ENCODE measurements at places on chromosomes 2 and 18. TPM values are rescaled to one million over a fixed set of nuclear protein-coding genes. Genes with fewer than 3 reads are reported as not detected.

The FIGN gene
- 19.3 TPM for total RNA-seq

The ZNF385B gene
- total RNA-seq = 5.5 TPM

DNA sequence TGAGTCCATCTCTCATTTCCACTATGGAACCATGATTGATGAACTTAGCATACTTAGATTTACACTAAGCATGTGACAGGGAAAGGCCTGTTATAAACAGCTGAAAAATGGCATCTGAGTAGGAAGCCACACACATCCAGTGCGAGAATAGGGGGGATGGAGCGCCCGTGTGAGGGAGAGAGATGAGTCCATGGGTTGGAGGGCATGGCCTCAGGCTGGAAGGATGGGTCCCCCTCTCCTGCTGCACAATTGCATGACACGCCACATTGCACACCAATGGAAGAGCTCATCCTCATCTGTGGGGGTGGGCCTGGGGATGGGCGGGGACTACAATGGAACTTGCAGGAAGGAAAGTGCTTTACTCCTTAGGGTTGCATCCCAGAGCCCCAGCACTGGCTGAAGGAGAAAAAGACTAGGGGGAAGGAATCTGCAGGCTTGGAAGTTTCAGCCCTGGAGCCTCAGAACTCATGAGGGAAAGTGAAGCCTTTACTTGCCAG is 46.4 kb upstream of the CXCR4 start:
- no peak overlapping the region for H3K4me3 ChIP-seq
- H3K27ac ChIP-seq = no peak overlapping the region
- no peak for DNase-seq
- no peaks in the 10 kb centered on the region for H3K27me3 ChIP-seq

- H3K27ac ChIP-seq = peak overlapping the region; percentile 86
- peaks cover 26% of the 10 kb centered on the region for H3K4me1 ChIP-seq
- no peaks in the 10 kb centered on the region for H3K36me3 ChIP-seq
- peak overlapping the region; percentile 69 for H3K4me3 ChIP-seq
- H3K27me3 ChIP-seq = no peaks in the 10 kb centered on the region
These were observed 3.0 kb downstream of the CNNM4 start for GRCh38 chr2:96763511-96764252.

GRCh38 chr18:59799383-59800015 is 100.3 kb upstream of the PMAIP1 start:
- H3K27me3 ChIP-seq = no peaks in the 10 kb centered on the region
- no peaks in the 10 kb centered on the region for H3K4me1 ChIP-seq
- H3K4me3 ChIP-seq = no peak overlapping the region
- no peak overlapping the region for H3K27ac ChIP-seq

DNA sequence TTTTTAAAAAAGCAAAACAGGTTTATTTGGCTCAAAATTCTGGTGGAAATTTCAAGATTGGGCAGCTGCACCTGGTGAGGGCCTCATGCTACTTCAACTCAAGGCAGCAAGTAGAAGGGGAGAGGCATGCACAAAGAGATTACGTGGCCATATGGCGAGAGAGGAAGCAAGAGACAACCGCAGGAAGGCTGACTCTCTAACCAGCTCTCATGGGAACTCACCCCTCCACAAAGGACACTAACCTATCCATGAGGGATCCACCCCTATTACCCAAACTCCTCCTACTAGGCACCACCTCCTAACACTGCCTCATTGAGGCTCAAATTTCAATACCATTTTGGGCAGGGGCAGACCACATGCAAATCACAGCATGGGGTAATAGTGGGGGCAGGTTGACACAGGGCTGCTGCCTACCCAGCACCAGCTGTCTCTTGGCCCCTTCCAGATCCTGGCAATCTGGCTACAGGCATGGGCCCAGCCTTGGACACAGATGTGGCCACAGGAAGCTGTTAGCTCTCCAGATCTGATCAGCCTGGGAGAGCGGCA is 2.0 kb upstream of the CAPN10 start:
- H3K27ac ChIP-seq = peak overlapping the region; percentile 29
- H3K4me1 ChIP-seq = peaks cover 26% of the 10 kb centered on the region
- no peaks in the 10 kb centered on the region for H3K27me3 ChIP-seq
- H3K4me3 ChIP-seq = peak overlapping the region; percentile 93
- DNase-seq = no peak

GRCh38 chr2:207772844-207773205 is 3.1 kb upstream of the FZD5 start:
- no peak for DNase-seq
- H3K27me3 ChIP-seq = no peaks in the 10 kb centered on the region

DNA sequence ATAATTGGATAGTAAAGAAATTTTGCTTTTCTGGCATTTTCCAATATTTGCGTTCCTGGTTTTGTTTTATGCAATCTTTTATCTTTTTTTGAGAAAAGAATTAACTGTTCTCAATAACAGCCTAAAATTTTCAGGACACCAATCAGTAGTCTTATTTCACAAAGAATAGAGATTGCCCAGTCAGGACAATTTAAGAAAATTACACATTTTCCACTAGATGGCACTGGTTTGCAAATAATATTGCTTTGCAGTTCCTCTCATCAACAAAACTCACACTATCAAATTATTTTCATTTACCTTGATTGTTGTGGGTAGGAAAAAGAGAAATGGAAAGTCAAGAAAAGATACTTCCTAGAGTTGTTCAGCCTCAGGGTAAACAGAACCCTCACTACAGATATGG is 2.4 kb upstream of the RBM45 start:
- no peaks in the 10 kb centered on the region for H3K27me3 ChIP-seq
- no peak overlapping the region for H3K4me3 ChIP-seq
- peaks cover 9% of the 10 kb centered on the region for H3K4me1 ChIP-seq
- H3K36me3 ChIP-seq = no peaks in the 10 kb centered on the region
- DNase-seq = no peak

DNA sequence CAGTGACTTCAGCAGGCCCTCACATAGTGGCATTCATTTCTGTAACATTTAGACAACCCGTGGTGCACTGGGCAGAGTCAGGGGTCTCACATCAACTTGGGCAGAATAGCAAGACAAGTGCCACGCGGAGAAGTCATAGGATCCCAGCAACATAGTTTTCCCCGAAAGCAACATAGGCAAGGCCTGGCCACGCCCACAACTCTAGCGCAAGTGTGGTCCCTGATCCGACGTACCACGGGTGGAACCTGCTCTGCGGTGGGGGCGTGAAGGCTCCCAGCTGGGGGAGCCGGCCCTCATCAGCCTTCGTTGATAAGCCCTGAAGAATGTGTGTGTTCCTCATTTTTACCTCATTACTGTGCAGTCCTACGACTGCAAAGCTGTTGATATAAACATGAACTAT is 261.2 kb downstream of the EIPR1 start:
- no peaks in the 10 kb centered on the region for H3K27me3 ChIP-seq
- no peaks in the 10 kb centered on the region for H3K36me3 ChIP-seq
- DNase-seq = no peak

DNA sequence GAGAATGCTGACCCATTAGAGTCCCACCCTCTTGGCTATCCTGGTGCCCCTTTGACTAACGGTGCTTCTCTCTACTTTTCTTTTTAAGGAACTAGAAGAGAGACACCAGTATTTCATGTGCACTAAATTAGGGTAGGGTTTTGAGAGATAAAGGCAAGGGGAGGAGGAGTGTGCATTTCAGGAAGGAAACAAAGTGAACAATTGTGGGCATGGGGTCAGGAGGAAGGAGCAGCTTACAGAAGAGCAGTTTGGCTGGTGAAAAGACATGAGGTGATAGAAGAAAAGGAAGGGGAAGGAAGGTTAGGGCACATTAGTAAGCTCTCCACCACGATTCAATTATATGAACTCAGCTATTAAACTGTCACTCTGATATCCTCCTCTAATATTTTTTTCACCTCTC is 105.8 kb upstream of the CTAGE1 start:
- peaks cover 7% of the 10 kb centered on the region for H3K27me3 ChIP-seq
- no peak for DNase-seq
- no peaks in the 10 kb centered on the region for H3K4me1 ChIP-seq
- no peak overlapping the region for H3K27ac ChIP-seq

DNA sequence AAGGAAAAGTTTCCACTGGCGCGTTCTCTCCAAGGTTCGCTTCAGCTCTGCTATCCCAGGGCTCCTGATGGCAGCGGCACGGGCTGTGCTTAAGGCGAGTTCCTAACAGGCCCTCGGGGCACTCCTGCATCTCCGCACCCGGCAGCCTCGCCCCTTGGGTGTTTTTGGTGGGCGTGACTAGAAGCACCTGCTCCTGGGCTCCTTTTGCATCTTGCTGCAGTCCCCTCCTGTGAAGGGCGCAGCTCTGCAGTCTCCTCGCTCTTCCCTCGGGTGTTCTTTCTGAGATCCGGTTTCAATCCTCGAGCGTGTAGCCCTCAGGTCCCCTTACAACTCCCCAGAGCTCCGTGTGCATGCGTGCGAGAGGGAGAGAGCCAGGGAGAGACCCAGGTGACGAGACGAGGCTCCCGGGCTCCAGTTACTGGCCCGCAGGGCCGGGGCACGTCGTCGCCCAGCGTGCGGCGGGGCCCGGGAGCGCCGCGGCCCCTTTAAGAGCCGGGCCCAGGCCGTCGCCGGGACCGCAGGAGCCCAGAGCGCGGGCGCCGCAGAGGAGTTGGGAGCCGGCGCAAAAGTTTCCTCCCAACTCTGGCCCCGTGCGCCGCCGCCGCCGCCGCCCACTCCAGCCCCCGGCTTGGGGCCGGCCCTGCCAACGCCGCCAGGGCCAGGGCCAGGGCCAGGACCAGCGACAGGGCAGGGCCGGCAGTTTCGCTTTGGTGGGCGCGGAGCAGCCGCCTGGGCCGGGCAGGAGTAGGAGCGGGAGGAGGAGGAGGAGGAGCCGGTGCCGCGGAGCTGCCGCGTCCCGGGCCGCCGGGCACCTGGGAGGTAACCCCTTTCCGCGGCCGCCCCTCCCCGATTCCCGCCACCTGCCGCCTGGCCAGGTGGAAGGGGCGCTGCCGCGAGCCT is at the start of gene PARD3B:
PARD3B (plus strand) TSS at position 515 of the 900 bp plus-strand sequence. CDS start 525 bp downstream, outside the sequence.
- peak; percentile 53 for DNase-seq
- peaks cover 35% of the 10 kb centered on the region for H3K4me1 ChIP-seq
- peak within 1 kb of the TSS; percentile 88 for H3K4me3 ChIP-seq
- H3K27ac ChIP-seq = peak within 1 kb of the TSS; percentile 98
- no peaks in the 10 kb centered on the region for H3K36me3 ChIP-seq

DNA sequence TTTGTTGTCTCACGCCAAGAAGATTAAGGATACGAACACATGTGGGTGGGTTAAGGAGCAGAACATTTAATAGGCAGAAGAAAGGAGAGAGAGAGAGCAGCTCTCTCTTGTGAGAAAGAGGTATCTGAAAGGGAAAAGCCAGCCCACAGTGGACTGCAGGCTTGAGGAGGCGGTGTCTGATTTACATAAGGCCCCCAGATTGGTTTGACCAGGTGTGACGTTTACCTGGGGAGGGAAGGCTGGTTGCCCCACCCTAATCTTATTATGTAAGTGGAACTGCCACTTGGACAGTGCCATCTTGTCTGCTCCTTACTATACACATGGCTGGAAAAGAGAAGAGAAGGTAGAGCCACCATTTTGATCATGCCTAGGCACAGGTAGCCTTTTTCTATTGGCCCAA is 189.2 kb downstream of the NCK2 start:
- no peaks in the 10 kb centered on the region for H3K27me3 ChIP-seq
- H3K4me1 ChIP-seq = peaks cover 11% of the 10 kb centered on the region
- no peak overlapping the region for H3K4me3 ChIP-seq
- no peak for DNase-seq
- peaks cover 2% of the 10 kb centered on the region for H3K36me3 ChIP-seq
- H3K27ac ChIP-seq = no peak overlapping the region

DNA sequence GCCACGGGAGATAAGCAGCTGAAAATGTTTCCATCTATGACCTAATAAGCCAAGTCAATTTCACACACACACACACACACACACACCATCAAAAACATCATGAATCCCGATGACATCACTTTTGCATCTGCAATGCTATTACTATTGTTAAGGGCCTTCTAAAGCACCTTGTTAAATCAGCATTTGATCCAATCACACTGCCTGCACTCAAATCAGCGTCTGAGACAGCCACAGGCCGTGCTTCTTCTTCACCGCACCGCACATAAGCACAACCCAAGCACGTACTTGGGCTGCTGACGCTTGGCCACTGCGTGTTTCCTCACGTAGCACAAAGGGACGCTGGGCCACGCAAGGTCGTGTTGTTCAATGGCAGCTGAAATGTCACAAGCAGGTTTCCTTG is 15.8 kb upstream of the MTCL1 start:
- H3K4me1 ChIP-seq = no peaks in the 10 kb centered on the region
- H3K36me3 ChIP-seq = no peaks in the 10 kb centered on the region
- no peak overlapping the region for H3K27ac ChIP-seq
- H3K27me3 ChIP-seq = peaks cover 9% of the 10 kb centered on the region
- H3K4me3 ChIP-seq = no peak overlapping the region

Measured in progenitor cell of endocrine pancreas (in vitro differentiated cells).